ENCODE measurements at places on chromosomes 6 and 20. TPM values are rescaled to one million over a fixed set of nuclear protein-coding genes. Genes with fewer than 3 reads are reported as not detected.

AVP gene
- not detected for total RNA-seq

TPX2 gene
- 35.1 TPM for total RNA-seq

AKAP12 gene
- total RNA-seq: 70.9 TPM

SEL1L2 gene
- total RNA-seq: not detected

DCDC2 gene
- total RNA-seq: not detected

OR2B6 gene
- not detected for total RNA-seq
